ENCODE measurements at places on chromosomes 4 and X.

DNA sequence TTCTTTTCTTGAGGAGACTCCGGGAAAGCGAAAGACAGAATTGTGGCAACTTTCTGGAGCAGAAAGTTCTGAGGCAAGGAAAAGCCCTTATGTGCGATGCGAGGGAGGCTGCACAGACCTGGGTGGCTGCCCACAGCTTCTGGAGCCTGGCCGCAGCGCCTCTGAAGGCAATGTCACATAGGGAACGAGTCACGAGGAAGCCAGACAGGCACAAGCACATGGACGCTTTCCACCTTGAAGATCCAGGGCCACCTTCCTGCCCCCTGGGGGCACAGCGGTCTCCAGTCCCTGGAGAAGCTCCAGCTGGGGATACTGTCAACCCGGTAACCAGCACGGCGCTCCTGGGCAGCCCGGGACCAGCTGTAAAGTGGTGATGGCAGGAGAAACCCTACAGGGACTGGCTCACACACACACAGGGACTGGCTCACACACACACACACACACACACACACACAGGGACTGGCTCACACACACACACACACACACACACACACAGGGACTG is 69.8 kb downstream of the MTNR1A start:
- DNase-seq: peak; percentile 46

- no peak for DNase-seq
Observed at GRCh38 chr4:157389741-157390140, 169.2 kb downstream of the GRIA2 start.

DNA sequence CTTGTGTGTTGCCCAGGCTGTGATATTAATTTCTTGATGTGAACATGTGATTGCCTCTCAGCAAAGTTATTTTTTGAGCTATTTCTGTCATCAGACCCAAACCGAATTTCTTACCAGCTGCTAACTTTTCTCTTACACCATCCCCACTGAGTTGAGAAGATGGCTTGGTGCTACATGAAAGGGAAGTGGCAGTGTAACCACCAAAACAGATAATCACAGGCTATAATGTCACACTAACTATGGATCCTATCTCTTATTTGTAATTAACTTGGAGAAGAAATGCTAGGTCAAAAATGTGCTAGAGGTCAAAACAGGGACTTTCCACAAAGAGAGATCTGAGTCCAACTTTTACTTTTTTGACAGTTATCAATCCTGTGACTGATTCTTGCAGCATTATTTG is 43.8 kb downstream of the ELOVL6 start:
- DNase-seq: no peak

- DNase-seq: no peak
Observed at GRCh38 chr4:87046121-87046551, 111.3 kb downstream of the AFF1 start.

DNA sequence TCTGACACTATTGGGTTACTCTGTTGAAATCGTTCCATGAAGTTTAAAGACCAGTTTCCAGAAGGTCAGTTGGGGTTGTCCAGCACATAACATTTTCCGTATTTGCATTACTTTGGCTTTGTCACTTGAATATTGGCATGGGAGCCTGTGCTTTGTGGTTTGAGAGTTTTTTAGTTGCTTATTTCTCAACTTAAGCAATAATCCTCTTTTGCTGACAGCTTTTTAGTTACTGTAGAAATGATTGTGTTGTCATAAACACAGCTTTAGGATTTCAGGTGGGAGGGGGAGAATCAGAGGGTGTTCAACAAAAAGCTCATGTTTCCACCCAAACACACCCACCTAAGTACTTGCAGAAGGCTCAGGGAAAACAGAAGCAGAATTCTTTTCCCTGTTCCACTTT is 210.7 kb upstream of the TLL1 start:
- no peak for DNase-seq

GRCh38 chr4:149719357-149719756 is 96.3 kb downstream of the IQCM start:
- no peak for DNase-seq

DNA sequence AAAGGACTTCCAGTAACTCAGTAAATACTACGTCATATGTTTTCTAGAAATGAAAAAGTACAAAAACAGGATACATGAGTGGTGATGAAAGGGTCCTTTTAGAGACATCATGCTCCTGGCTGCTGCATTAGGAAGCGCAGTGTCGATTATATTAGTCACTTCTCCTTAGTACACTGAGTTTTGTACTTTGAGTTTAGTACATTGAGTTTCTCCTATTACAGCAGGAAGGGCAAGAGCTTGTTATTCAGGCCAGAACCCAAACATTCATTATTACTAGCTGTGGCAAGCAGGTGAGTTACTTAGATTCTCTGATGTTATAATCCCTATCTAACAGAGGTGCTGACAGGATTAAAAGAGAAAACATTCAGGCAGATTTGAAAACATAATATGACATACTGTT is 21.3 kb downstream of the RPGR start:
- no peak for DNase-seq

DNA sequence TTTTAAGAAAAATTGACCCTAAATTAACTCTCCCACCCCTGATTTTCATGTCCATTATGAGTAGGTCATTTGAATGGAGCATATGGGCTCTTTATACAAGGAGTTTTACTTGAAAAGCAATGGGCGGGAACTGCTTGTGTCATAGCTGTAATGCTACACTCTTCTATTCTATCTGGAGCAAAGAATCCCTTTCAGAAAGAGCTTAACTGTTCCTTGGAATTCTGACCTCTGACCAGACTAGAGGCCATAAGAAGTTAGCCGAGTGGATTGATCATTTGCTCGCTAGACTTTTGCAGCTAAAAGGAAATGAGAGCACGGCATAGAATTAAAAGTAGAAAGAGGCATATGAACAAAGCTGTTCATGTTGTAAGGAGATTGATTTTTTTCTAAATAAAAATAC is 79.1 kb downstream of the DOCK11 start:
- no peak for DNase-seq

GRCh38 chrX:112651766-112652165 is 28.0 kb downstream of the LHFPL1 start:
- DNase-seq: no peak

DNA sequence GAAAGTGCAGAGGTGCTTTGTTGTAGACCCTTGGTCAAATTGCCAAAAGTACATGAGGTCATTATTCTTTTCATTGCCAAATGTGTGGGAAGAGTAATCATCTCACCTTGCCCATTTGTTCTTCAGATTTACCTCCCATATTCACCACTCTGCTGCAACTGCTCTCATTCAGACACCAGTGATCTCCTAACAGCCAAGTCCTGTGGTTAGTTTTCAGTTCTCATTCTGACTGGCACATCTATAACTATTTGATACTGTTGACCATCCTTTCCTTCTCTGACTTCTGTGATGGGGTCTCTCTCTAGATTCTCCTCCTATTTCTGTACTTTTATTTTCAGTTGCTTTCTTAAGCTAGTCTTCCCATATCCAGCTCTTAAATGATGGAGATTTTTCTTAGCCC is 39.8 kb downstream of the GRIA3 start:
- DNase-seq: no peak

DNA sequence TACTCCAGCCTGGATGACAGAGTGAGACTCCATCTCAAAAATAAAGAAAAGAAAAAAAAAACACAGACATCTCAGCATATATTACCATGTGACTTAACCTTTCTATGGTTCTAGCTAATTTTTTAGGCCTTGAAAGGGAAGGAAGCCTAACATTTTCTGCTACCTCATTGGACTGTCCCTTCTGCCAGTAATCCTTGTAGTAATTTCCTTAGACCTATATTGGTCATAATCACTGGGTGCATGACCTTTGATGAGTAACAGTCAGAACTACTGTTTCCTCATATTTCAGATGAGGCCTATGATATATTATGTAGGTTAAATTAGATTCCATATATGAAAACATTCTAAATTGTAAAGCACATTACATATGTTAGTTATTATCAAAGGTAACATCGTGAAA is 9.6 kb downstream of the XIAP start:
- no peak for DNase-seq

- peak; percentile 17 for DNase-seq
Observed at GRCh38 chrX:136170139-136170800, 22.9 kb downstream of the FHL1 start.

DNA sequence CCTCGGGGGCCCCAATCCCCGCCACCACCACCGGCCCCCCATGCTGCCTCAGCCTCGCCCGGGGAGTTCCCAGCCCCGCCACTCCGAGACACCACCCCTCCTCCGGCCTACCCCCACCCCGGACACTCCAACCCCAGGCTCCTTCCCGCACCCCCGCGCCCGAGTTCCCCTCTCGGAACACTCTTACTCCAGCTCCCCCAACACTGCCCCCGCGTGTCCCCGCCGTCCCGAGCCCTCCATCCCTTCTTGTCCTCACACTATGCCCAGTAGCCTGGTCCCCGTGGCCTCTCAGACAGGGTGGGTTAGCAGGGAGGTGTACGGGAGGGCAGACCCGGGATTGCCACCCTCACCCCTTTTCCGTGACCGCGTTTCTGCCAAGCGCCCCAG is 276.1 kb downstream of the BCOR start:
- no peak for DNase-seq

DNA sequence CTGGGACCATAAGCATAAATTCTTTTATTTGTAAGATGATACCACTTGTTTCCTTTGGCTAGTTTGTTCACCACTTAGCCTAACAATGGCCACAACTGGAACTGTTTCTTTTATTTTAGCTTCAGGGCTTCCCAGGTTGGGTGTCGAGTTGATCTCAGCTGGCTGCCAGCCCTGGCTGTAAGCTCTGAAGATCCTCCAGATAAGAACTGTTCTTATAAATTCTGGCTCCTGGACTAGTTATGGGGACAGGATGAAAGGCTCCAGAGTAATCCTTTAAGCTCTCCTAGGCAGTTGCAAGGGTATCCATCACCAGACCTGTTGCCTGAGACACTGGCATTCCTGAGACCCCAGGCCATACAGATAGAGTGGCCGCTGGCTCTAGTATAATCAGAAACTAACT is 129.4 kb upstream of the ACSL4 start:
- DNase-seq: no peak

DNA sequence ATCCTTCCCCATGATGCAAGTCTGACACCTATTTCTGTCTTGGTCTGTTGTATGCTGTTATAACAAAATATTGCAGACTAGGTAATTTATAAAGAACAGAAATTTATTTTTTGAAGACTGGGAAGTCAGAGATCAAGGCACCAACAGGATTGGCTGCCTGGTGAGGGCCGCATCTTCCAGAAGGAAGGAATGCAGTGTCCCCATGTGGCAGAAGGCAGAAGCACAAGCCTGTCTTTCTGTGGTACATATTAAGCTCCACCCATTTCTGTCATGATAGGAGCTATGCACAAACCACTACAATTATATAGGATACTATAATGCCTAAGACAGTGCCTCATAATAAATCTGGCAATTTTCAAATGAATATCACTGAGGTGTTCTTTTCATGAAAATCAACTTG is 502.3 kb upstream of the DIAPH2 start:
- no peak for DNase-seq

- no peak for DNase-seq
Observed at GRCh38 chrX:86348669-86349068, 200.4 kb downstream of the DACH2 start.

GRCh38 chrX:46444011-46444410 is 101.2 kb downstream of the ZNF674 start:
- DNase-seq: no peak

GRCh38 chr4:66926687-66927086 is 618.6 kb downstream of the CENPC start:
- DNase-seq: no peak

GRCh38 chr4:109007976-109008375 is 245.1 kb upstream of the ETNPPL start:
- no peak for DNase-seq
